ENCODE measurements at places on chromosomes 2 and 18. TPM values are rescaled to one million over a fixed set of nuclear protein-coding genes. Genes with fewer than 3 reads are reported as not detected.

Gene RPRM
- total RNA-seq = not detected

Gene KCNF1
- total RNA-seq = not detected

Gene KCNG3
- total RNA-seq = not detected

Gene PDE1A
- 0.46 TPM for total RNA-seq

Gene C1GALT1C1L
- 0.97 TPM for total RNA-seq

Gene BOD1L2
- total RNA-seq = not detected

Gene PTPN18
- total RNA-seq = 13.3 TPM

Gene DSC1
- not detected for total RNA-seq

Gene CSRNP3
- 0.46 TPM for total RNA-seq

Gene DOK6
- total RNA-seq = under 0.01 TPM

Gene SCN2A
- total RNA-seq = 0.46 TPM

Gene RTP5
- not detected for total RNA-seq

Gene HAAO
- total RNA-seq = not detected

Gene ADGRF3
- not detected for total RNA-seq

Gene VWC2L
- total RNA-seq = not detected

Gene RFTN2
- total RNA-seq = 5.5 TPM

Gene DUSP19
- 1.9 TPM for total RNA-seq

Gene FBXO11
- total RNA-seq = 48.7 TPM

Gene C2orf78
- not detected for total RNA-seq

Gene TFPI
- total RNA-seq = 603 TPM

Gene NCKAP5
- total RNA-seq = 2.9 TPM

Gene KHK
- total RNA-seq = 1.3 TPM

Data from epithelial cell of umbilical artery (primary cell).